Stimulated activated CD8-positive, alpha-beta memory T cell treated with anti-CD3 and anti-CD28 coated beads, Interleukin-4, amount 100 ng/mL, for 1 hour (primary cell): ENCODE measurements at places on chromosomes 12 and 14.

- no peak for DNase-seq
These were observed 124.5 kb downstream of the GPR65 start for GRCh38 chr14:88129306-88130056.

DNA sequence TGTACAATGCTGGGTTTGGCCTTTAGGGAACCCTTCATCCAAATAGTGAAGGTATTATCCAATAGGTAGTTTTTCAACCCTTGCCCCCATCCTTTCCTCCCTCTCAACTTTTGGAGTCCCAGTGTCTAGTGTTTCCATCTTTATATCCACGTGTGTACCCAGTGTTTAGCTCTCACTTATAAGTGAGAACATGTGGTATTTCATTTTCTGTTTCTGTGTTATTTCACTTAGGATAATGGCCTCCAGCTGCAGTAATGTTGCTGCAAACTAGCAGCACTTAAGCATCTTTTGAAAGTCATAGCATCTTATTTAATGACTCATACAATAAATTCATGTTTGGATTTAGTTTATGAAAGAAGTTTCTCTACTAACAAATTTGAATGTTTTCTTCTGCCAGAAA, 442.5 kb downstream of the NELL2 start:
- no peak for DNase-seq

DNA sequence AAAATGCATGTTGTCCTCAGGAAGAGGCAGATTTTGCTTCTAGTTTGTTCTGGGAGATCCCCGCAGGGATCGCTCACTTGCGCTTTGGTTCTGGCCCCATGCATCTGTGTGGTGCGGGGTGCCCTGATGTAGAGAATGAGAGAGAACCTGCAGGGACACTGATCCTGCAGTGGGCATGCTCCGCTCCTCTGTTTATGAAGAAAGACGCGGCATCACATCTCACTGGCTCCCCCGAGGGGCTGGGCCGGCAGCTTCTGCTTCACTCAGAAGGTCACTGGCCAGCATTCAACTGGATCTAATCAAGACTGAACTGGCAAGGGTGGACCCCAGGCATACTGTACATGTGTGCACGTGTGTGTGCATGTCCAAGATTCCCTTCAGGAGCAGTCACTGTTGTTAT, 164.2 kb downstream of the CALM1 start:
- no peak for DNase-seq

DNA sequence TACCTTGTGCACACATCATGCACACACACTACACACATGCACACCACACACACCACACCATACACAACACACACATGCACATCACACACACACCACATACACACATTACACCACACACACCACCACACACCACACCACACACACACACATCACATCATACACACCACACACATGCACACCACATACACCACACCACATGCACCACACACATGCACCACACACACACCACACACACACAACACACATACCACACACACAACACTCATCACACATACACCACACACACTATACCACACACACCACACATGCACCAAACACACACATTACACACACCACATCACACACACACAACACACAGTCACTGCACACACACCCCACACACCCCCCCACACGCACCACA, 38.1 kb downstream of the SDR9C7 start:
- DNase-seq: no peak

DNA sequence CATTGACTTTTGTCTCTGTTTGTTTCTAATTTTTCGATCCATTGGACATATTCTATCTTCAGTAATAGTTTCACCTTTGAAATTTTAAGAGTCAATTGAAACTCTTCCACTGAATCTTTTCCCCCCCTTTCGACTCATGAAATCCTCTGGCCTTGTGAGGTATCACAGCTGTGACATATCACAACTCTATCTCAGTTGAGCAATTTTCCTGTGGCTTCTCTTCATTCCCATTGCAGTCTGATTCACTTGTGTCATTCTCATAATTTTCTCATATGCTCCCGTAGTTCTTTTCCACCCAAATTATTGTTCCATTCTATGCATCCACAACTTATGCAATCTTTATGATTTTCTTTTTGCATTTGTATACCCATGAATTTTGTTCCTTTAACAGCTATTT, 261.6 kb downstream of the DACT1 start:
- DNase-seq: no peak

DNA sequence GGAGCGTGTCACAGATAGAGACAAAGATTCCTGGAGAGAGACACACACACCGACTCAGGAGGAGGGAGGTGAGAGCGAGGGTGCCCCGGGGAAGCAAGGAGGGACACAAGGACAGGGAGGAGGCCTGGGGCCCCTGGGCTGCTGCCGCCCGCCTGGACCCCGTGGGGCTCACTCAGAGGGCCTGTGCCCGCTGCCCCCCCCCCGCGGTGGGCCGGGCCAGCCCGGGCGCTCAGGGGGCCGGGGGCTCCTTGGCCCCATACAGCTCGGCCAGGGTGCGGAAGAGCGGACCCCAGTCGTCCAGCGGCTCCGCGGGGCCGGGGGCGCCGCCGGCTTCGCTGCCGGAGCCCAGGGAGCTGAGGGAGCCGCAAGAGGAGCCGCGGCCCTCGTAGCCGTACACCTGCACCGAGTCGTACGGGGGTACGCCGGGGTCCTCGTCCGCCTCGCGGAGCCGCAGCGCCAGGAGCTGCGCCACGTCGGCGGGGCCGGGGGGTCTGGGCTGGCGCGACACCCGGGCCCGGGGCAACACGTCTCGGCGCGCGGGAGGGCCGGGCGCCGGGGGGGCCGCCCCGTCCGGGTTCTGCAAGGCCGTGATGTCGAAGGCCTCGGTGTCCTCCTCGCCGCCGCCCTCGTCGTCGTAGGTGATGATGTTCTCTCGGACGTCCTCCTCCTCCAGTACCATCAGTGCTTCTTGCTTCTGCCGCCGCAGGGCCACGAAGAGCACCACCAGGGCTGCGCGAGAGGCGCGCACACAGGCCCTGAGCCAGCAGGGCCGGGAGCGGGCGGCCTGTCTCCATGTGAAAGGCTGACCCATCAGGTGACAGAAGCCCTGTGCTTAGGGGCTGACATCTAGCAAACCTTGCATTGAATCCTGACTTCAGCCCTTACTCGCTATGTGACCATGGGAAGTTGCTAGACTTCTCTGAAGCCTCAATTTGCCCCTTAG, 6.0 kb downstream of the PSMB11 start:
- no peak for DNase-seq

DNA sequence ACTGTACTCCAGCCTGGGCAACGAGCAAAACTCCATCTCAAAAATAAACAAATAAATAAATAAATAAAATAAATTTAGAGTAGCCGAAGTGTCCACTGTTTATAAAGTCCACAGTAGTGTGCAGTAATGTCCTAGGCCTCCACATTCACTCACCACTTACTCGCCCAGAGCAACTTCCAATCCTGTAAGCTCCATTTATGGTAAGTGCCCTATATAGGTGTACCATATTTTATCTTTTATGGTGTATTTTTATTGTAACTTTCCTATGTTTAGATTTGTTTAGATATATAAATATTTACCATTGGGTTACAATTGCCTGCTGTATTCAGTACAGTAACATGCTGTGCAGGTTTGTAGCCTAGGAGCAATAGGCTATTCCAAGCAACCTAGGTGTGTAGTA, 37.9 kb upstream of the GPRC5A start:
- no peak for DNase-seq

DNA sequence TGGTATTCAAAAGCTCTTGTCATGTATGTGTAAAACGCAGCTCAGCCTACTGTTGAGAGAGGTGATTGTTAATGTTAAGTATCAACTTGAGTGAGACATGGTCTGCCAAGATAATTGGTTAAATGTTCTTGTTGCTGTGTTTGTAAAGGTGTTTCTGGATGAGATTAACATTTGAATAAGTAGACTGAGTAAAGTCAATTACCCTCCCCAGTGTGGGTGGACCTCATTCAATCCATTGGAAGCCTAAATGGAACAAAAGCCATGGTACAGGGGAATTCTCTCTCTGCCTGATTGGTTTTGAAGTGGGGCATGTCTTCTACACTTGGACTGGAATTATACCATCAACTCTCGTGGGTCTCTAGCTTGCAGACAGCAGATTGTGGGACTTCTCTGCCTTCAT, 63.8 kb upstream of the RERGL start:
- no peak for DNase-seq

DNA sequence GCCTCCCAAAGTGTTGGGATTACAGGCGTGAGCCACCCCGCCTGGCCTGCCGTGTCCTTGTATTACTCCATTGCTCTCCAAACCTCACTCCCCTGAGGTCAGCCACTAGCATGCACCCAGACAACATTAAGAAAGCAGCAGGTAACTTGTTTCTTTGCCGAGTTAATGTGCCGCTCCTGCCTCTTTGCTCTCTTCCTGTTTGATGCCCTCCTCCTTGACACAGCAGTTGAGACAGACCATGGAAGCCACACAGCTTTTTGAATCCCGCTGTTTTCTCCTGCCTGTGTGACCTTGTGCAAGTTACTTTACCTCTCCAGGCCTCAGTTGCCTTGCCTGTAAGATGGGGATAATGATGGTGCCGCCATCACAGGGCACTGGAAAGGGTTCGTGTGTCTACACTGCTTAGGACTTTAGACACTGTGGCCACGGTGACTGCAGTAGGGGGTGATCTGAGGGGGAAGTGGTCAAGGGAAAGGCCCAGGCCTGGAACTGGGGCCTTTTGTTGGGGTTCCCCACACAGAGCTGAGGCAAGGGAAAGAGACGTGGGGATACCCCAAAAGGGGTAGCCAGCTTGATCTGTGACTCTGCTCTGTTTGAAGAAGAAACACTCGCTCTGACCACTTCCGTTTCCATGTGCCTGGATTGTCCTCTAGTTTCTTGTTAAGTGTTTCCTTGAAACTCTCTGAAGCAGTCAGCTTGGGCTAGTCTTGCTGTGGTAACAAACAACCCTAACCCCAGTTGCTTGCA, 69.3 kb downstream of the RIN3 start:
- DNase-seq: no peak

GRCh38 chr12:47267571-47267970, 187.8 kb upstream of the AMIGO2 start:
- no peak for DNase-seq

DNA sequence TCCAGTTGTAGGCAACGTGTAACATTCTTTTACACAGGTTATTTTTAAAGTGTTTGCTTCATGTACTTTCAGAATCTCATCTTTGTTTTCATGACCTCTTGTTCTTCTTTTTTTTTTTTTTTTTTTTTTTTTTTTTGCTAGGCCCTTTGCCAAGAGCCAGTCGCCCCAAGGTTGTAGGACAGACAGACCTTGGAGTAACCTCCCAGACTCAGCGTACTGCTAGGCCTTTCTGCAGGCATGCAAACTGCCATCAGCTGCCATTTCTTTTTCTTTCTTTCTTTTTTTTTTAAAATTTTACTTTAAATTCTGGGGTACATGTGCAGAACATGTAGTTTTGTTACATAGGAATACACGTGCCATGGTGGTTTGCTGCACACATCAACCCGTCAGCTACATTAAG, 452.3 kb upstream of the MDGA2 start:
- DNase-seq: no peak

DNA sequence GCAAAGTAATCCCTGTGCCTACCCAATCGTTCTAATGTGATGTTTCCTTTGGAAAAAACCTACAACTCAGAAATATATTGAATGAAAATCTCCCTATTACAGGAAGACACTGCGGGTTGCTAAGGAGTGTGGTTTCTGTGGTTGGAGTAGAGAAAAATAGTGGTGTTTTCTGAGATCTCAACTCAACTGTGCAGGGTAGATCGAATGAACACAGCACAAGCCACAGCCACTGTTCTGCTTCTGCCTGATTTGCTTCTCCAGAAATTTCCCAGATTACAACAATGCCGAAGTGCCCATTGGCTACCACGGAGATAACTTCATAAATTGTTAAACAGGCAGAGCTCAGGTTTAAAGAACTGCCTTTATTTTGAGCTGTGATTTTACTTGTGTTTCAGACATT, 480.4 kb downstream of the DIO2 start:
- no peak for DNase-seq

DNA sequence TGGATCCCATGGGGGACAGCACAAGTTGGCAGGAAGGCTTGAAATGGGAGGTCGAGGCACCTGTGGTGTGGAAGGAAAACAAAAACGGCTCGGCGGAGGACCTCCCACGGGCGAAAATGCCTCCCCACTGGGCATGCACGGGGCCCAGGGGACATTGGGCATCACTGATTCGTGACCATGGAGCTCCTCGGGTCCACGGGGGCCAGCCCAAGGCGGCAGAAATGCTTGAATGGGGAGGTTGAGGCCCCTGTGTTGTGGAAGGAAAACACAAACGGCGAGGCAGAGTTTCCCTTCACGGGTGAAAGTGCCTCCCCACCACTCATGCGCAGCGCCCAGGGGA, 376.0 kb downstream of the ALG10 start:
- DNase-seq: no peak

DNA sequence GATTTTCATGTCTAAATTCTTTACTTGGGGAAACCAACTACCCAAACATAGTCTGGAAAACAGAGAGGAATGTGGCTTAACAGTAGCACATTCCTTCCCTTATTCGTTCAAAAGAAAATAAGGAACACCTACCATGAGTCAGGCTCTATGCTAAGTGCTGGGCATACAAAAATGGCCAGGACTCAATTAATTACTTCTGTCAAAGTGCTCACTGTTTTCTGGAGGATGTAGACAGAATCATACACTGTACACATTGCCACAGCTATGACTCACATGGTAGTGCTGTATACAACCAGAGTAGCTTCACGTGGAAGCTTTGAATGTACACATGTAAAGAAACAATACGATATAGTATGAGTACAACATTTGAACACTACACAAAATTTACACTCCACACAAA, 50.1 kb downstream of the SLC25A21 start:
- DNase-seq: no peak

DNA sequence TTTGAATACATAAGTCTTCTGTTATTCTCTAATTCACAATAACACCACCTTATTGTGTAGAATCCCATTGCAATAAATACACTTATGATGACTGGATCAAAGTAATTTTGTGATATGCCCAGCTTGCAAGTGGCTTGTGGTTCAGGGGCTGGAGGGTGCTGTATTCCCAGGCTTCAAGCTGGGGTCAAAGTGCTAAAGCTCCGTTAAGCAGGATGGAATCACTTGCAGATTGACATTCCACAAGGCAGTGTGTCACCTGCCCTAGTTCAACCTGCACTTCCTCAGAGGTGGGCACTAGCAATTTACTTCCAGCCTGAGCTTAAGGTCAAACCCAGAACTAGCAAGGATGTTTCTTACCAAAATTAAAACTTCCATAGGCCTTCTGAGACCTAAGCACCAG, 166.6 kb downstream of the SSPN start:
- no peak for DNase-seq

- DNase-seq: no peak
These were observed 5.8 kb upstream of the ABCC9 start for GRCh38 chr12:21946983-21947382.

DNA sequence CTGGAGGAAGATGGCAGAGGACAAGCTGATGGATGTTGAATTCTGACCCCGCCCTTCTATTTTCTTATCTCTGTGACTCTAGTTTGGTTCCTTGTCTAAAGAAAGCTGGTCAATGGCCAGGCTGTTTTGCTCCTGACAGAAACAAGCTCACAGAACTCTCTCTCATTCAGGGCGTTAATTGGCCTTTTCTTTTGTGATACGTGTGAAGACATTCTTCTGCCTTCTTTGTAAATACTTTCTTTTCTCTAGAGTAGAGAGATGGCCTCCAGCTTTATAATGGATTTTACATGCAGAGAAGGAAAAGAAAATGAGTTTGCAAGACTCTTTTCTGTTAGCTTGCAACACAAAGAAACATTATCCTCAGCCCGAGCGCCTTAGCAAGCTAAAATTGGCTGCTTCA, 492.2 kb upstream of the CCDC196 start:
- no peak for DNase-seq

GRCh38 chr14:92041203-92041602, 1.3 kb upstream of the TRIP11 start:
- DNase-seq: no peak

- DNase-seq: no peak
These were observed 4.2 kb downstream of the NPC2 start for GRCh38 chr14:74488786-74489397.

- no peak for DNase-seq
These were observed 646.9 kb downstream of the DIO2 start for GRCh38 chr14:79564371-79564770.
